ENCODE measurements at places on chromosomes 6 and 20.

DNA sequence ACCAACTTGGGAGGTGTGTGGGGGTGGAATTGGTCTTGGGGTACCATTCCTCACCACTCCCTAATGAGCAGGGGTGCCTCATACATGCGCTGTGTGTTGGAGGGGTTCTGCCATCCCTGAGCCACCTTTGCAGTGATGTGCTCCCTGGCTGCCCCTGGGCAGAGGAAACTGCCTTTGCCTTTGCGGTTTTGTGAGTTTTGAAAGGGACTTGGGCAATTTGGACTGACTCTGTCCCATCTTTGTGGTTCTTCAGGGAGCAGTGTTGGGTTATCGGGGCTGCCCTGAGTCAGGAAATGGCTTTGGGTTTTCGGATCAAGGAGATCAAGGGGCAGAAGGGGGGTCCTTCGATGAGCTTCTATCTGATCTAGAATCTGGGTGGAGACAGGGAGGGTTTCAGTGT, 3.9 kb upstream of the PHACTR3 start:
- H3K27ac ChIP-seq: no peak overlapping the region

DNA sequence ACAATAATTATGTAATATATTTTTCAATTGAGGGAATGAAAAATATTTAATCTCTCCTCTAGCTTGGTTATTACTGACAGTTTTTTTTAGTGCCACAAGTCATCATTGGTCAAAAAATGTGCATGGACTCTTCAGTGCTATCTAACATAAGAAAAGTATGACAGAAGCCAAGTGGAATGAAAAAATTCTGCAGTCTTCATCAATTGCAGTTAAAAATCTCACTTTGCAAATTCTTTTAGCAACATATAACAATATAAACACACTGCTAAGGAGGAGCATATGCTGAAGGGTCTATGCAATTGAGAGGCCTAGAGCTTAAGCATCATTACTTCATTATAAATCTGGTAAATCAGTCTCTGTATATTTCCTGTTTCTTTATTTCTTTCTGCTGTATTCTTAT, 175.1 kb downstream of the ARHGAP18 start:
- H3K36me3 ChIP-seq: peaks cover 3% of the 10 kb centered on the region
- no peaks in the 10 kb centered on the region for H3K4me1 ChIP-seq
- H3K27me3 ChIP-seq: no peaks in the 10 kb centered on the region
- no peak overlapping the region for H3K27ac ChIP-seq
- no peak overlapping the region for H3K4me3 ChIP-seq

GRCh38 chr6:41428996-41429421, 93.6 kb downstream of the NCR2 start:
- H3K4me3 ChIP-seq: no peak overlapping the region
- H3K27ac ChIP-seq: no peak overlapping the region
- no peaks in the 10 kb centered on the region for H3K4me1 ChIP-seq
- no peak for DNase-seq

GRCh38 chr6:41604006-41604405, 34.3 kb upstream of the MDFI start:
- H3K36me3 ChIP-seq: no peaks in the 10 kb centered on the region
- DNase-seq: no peak
- no peak overlapping the region for H3K27ac ChIP-seq
- no peaks in the 10 kb centered on the region for H3K4me1 ChIP-seq
- no peak overlapping the region for H3K4me3 ChIP-seq

DNA sequence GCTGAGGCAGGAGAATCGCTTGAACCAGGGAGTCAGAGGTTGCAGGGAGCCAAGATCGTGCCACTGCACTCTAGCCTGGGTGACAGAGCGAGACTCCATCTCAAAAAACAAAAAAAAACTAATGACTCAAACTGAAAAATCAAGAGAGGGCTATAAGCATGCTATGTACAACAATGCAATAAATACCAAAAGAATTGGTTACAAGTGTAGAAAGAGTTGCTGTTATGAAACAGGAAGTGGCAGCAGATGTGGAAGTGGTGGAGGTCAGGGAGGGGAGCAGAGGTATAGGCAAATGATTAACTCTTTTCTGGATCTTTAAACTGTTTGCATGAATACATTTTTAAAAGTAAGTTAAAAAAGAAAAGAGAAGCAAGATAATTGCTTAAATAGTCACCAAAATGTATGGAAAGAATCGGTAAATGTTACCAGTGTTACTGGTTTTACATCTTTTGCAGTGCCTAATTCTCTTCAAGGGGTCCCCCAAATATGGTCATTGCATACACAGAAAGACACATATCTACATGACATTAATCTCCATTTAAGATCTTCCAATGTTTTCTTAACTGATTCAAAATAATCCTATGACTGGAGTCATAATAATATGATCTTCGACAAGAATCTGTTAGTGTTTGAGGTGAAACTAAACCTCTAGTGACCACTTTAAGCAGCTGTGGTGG, 15.0 kb downstream of the CALHM6 start:
- H3K27ac ChIP-seq: no peak overlapping the region
- H3K36me3 ChIP-seq: no peaks in the 10 kb centered on the region
- no peaks in the 10 kb centered on the region for H3K4me1 ChIP-seq

DNA sequence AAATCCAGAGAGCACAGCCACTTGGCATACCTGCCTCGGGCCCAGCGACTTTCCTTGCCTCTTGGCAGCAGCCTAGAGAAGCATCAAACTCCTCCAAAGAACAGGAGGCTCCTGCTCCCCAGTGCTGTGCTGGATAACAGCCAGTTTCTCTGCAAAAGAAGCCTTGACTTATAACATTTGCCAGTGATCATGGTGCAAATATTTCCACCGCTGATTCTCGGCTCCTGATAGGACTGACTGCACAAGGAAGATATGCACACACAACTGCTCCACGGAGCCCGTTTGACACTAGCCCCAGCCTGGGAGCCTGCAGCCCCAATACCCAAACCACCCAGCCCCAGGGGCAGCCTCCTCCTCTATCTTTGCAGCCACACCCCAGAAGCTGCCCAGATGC, 17.5 kb downstream of the ACSS1 start:
- no peak for DNase-seq
- H3K4me1 ChIP-seq: peaks cover 12% of the 10 kb centered on the region
- H3K4me3 ChIP-seq: no peak overlapping the region
- no peaks in the 10 kb centered on the region for H3K27me3 ChIP-seq

DNA sequence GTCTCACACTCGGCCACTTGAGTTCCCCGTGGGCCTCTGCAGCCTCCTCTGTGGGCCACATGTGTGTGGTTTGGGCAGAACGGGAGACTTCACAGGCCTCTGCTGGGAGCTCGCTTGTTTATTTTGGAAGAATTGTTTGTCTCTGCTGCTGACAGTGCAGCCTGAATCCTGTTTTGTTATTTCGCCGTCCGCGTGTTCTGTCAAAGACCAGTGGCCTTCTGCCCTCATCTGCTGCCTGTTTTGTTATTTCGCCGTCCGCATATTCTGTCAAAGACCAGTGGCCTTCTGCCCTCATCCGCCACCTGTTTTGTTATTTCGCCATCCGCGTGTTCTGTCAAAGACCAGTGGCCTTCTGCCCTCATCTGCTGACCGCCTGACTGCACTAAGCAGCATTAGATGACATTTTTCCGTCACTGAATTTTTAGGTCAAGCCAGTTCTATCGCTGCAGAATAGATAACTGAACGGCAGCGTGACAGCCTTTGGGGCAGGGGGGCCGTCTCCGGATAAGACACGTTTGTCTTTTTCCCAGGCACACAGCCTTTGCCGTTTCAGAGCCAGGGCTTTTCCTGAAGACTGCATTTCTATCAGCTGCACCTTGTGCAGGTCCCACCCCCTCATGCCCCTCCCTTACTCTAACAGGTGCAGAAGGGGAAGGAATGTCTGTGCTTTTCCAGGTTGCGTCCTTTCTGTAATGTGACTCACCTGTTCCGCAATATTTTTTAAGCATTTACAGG, 158.5 kb upstream of the AFDN start:
- H3K4me3 ChIP-seq: no peak overlapping the region
- no peak overlapping the region for H3K27ac ChIP-seq
- no peaks in the 10 kb centered on the region for H3K36me3 ChIP-seq
- DNase-seq: no peak
- H3K27me3 ChIP-seq: no peaks in the 10 kb centered on the region

DNA sequence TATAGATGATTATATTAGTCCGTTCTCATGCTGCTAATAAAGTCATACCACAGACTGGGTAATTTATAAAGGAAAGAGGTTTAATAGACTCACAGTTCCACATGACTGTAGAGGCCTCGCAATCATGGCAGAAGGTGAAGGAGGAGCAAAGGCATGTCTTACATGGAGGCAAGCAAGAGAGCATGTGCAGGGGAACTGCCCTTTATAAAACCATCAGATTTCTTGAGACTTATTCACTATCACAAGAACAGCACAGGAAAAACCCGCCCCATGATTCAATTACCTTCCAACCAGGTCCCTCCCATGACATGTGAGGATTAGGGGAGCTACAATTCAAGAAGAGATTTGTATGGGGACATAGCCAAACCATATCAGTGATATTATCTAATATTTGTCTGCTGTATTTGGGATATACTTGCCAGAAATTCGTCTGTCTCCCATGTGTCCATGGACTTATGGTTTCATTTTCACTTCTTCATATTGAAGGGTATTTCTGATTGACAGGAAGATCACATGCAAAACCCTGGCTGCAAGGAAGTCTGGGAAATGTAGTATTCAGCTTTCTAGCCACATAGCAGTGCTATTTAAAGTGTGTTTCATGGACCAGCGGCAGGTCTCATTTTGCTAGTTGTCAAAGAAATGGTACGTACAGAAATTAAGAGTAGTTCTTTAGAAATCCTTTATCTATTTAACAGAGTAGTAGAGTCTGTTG, 50.5 kb upstream of the PAK5 start:
- H3K4me1 ChIP-seq: no peaks in the 10 kb centered on the region
- H3K27me3 ChIP-seq: no peaks in the 10 kb centered on the region
- no peak overlapping the region for H3K27ac ChIP-seq
- DNase-seq: peak; percentile 16
- H3K36me3 ChIP-seq: no peaks in the 10 kb centered on the region

DNA sequence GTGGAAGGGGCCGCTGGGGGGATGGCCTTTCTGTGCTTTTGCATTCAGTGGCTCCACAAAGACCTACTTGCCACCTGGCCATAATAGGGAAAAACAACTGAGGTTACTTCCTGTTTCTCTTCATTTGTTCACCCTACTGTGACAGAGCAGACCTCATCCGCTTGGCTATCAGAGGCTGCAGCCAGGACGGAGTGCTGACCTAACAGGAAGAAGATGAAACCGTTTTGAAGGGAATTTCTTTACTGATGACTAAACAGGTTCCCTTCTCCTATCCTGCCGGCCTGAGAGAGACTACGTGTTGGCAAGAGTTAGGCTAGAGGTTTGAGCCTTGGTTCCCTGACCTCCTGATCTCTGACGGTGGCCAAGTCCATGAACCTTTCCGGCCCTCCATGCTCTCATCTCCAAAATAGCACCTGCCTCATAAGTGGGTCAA, 21.3 kb downstream of the PRR18 start:
- DNase-seq: no peak
- H3K4me1 ChIP-seq: no peaks in the 10 kb centered on the region
- no peak overlapping the region for H3K27ac ChIP-seq
- H3K4me3 ChIP-seq: no peak overlapping the region

- H3K4me3 ChIP-seq: no peak overlapping the region
- H3K4me1 ChIP-seq: no peaks in the 10 kb centered on the region
- DNase-seq: no peak
- no peaks in the 10 kb centered on the region for H3K36me3 ChIP-seq
- no peak overlapping the region for H3K27ac ChIP-seq
Observed at GRCh38 chr6:143394389-143394788, 56.1 kb downstream of the ADAT2 start.

DNA sequence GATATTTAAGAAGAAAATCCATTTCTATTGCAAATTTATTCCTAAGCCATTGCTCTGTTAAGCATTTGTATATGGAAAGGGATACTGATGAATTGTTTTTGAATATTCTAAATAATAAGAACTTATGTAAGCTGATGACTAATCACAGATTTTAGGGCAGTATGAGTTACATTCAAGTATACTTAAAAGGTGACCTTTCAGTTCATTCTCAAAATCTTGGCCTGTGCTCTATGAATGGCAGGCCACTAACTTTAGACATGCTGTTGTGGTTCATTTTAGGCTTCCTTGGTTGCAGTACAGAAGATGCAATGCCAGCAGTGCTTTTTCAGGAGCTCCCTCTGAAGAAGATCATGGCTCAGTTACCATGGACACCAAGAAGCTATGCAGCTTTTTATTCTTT, 380.4 kb downstream of the CENPW start:
- H3K27me3 ChIP-seq: no peaks in the 10 kb centered on the region
- no peak for DNase-seq
- H3K4me3 ChIP-seq: no peak overlapping the region
- no peaks in the 10 kb centered on the region for H3K36me3 ChIP-seq
- no peak overlapping the region for H3K27ac ChIP-seq

GRCh38 chr6:1906014-1906413, 296.3 kb downstream of the FOXC1 start:
- no peak overlapping the region for H3K4me3 ChIP-seq
- DNase-seq: no peak
- no peaks in the 10 kb centered on the region for H3K27me3 ChIP-seq
- peaks cover 38% of the 10 kb centered on the region for H3K4me1 ChIP-seq

DNA sequence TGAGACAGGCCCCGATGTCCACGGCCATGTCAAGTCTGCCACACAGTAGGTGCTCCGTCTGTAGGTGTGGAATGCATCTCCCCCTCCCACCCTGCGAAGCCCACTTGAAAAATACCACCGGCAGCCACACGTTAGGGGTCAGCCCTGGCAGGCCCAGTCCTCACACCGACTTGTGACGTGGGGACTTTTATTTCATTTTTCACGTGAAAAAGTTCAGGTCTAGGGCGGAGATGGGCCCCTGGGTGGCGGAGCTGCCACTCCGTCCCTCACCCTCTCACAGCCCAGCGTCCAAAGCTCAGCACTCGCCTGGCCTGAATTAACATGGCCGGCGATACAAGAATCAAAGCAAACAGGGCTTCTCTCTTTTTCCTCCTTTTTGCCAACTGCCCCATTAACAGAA, 3.8 kb upstream of the TUBB1 start:
- H3K27me3 ChIP-seq: no peaks in the 10 kb centered on the region
- H3K27ac ChIP-seq: no peak overlapping the region
- no peak for DNase-seq
- H3K36me3 ChIP-seq: no peaks in the 10 kb centered on the region
- peaks cover 21% of the 10 kb centered on the region for H3K4me1 ChIP-seq

DNA sequence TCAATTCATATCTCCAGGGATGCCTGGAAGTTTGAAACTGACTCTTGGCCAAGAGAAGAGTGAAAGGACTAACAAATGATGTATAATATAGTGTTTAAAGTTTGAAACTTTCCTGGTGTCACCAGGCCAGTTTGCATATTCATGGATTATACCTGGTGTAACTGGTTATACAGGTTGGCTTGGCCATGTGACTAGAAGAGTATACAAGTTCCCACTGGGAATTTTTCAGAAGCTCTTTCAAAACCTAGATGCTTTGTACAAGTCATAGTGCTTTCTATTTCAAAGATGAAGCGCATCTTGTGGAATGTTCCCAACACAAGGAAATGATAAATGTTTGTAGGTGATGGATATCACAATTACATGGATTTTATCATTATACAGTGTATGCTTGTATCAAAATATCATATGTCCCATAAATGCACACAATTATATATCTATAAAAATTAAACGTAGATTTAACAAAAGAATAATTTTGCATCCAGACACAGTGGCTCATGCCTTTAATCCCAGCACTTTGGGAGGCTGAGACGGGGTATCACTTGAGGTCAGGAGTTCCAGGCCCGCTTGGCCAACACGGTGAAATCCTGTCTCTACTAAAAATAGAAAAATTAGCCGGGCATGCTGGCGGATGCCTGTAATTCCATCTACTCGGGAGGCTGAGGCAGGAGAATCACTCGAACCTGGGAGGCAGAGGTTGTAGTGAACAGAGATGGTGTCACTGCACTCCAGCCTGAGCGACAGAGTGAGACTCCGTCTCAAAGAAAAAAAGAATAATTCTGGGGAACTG, 1420.2 kb downstream of the GRIK2 start:
- H3K4me1 ChIP-seq: no peaks in the 10 kb centered on the region
- no peaks in the 10 kb centered on the region for H3K27me3 ChIP-seq
- no peak overlapping the region for H3K4me3 ChIP-seq
- no peak overlapping the region for H3K27ac ChIP-seq
- no peaks in the 10 kb centered on the region for H3K36me3 ChIP-seq
- DNase-seq: no peak
